Activated naive CD4-positive, alpha-beta T cell treated with anti-CD3 and anti-CD28 coated beads for 36 hours (primary cell): ENCODE measurements at places on chromosomes 12 and 14. TPM values are rescaled to one million over a fixed set of nuclear protein-coding genes. Genes with fewer than 3 reads are reported as not detected.

DNA sequence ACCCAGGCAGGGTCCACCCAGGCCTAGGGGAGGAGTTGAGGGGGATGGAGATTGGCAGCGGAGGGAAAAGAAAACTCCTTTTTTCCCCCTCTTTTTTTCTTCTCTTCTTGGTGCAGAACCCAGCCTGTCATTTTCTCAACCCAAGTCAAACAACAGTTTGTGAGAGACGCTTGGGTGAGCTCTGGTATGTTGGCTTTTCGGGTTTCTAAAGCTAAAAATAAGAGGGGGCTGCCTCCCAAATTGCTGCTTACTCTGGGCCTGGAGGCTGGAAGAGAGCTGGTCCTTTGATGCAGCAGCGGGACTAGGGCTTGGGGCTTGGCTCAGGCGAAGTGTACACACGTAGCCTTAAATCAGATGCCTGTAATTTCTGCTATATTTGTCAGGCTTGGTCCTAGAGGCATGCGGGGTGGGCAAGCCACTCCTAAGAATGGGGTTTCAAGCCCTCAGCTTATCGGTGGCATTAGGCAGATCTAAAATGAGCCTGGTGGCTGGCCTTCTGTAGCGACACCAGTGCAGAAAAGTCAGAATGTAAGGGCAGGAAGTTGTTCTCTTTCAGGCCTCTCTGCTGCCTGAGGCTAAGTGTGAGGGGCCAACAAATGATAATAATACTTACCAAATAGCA is 816 bp upstream of the SLC8A3 start:
- DNase-seq = no peak
- H3K4me1 ChIP-seq = peaks cover 14% of the 10 kb centered on the region
- peak overlapping the region; percentile 70 for H3K4me3 ChIP-seq

GRCh38 chr14:68408680-68409079 is 384.2 kb downstream of the ZFP36L1 start:
- no peak overlapping the region for H3K4me3 ChIP-seq
- H3K27me3 ChIP-seq = no peaks in the 10 kb centered on the region
- DNase-seq = peak; percentile 34
- H3K36me3 ChIP-seq = no peaks in the 10 kb centered on the region

DNA sequence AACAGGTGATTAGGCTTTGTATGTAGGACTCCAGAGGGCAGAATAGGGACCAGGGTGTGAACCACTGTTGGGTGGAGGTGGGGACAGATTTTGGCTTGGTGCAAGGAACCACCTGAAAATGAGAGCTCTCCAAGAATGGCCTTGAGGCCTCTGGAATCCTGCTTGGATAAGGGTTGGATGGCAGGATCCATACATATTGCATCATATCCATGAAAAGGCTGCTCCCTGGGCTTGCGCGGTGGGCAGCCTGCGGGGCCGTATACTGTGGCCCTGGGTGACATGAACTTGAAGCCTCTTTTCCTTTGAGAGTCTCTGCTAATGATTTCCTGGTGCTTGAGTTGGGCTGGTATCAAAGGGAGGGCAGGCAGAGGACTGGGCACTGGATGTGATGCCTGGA is 1.3 kb upstream of the SLC10A1 start:
- H3K4me3 ChIP-seq = no peak overlapping the region
- no peak overlapping the region for H3K27ac ChIP-seq
- no peak for DNase-seq
- H3K27me3 ChIP-seq = peaks cover 2% of the 10 kb centered on the region
- no peaks in the 10 kb centered on the region for H3K36me3 ChIP-seq

- H3K36me3 ChIP-seq = no peaks in the 10 kb centered on the region
- peak overlapping the region; percentile 90 for H3K4me3 ChIP-seq
- no peaks in the 10 kb centered on the region for H3K27me3 ChIP-seq
- H3K4me1 ChIP-seq = peaks cover 22% of the 10 kb centered on the region
- H3K27ac ChIP-seq = peak overlapping the region; percentile 76
- peak; percentile 64 for DNase-seq
Measured at GRCh38 chr12:56007564-56008559, 10.8 kb downstream of the SUOX start.

DNA sequence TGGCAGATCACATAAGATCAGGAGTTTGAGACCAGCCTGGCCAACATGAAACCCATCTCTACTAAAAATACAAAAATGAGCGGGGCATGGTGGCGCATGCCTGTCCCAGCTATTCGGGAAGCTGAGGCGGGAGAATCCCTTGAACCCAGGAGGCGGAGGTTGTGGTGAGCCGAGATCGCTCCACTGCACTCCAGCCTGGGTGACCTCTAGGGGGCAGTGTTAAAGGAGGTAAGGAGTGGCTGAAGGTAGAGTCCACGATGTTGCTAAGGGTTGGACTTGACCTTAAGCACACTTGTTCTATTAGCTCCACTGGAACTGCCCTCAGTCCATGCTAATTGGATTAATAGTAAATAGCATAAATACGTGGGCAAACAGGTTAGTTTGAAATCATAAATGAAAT is 62.4 kb upstream of the PSMC1 start:
- no peak overlapping the region for H3K27ac ChIP-seq
- peaks cover 5% of the 10 kb centered on the region for H3K27me3 ChIP-seq
- peak; percentile 26 for DNase-seq
- H3K36me3 ChIP-seq = no peaks in the 10 kb centered on the region
- no peaks in the 10 kb centered on the region for H3K4me1 ChIP-seq

- H3K4me1 ChIP-seq = no peaks in the 10 kb centered on the region
- no peak for DNase-seq
- no peaks in the 10 kb centered on the region for H3K36me3 ChIP-seq
- no peak overlapping the region for H3K27ac ChIP-seq
- H3K27me3 ChIP-seq = no peaks in the 10 kb centered on the region
- no peak overlapping the region for H3K4me3 ChIP-seq
Measured at GRCh38 chr12:126506426-126507182, 1441.4 kb downstream of the AACS start.

GRCh38 chr14:63203618-63204406 is 431 bp upstream of the RHOJ start:
- H3K36me3 ChIP-seq = no peaks in the 10 kb centered on the region
- H3K4me1 ChIP-seq = no peaks in the 10 kb centered on the region
- H3K27ac ChIP-seq = no peak overlapping the region
- peak; percentile 14 for DNase-seq
- no peak overlapping the region for H3K4me3 ChIP-seq

DNA sequence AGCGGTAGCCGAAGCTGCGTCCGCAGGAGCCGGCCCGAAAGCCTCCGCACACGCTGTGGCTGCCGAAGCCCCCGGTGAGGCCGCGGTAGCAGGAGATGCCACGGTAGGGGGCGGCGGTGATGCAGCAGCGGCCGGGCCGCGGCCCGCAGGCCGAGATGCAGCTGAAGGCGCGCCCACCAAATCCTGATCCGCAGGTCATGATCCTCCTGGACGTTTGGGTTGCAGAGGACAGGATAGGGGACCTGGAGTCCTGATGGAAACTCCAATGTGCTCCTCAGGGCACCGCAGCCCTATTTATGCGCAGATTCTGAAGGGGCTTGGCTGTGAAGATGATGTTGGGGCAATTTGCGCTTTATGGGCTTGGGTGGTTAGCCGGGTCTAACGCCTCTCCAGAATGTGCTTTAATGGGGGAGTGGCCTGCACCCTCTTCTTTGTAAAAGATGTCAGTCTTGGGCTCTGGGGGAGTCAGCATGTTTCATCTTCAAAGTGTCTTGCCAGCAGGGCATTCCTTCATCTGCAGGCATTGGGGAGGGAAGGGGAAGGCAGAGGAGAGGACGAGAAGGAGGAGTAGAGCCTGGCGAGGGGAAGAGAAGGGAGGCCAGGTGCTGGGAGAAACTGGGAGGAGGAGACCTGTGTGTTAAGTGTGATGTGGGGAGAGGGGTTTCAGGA is at the start of gene KRT81:
Gene KRT81, minus strand, starts transcription at position 268 of the 669 bp plus-strand sequence. Its CDS starts 69 bp downstream, at position 199.
- DNase-seq = no peak
- H3K36me3 ChIP-seq = no peaks in the 10 kb centered on the region
- peaks cover 2% of the 10 kb centered on the region for H3K27me3 ChIP-seq
- no peak within 1 kb of the TSS for H3K4me3 ChIP-seq
- H3K27ac ChIP-seq = no peak within 1 kb of the TSS
- H3K4me1 ChIP-seq = peaks cover 7% of the 10 kb centered on the region

GRCh38 chr14:98103705-98104104 is 1168.3 kb downstream of the BCL11B start:
- no peaks in the 10 kb centered on the region for H3K27me3 ChIP-seq
- H3K36me3 ChIP-seq = peaks cover 6% of the 10 kb centered on the region
- peak; percentile 61 for DNase-seq
- H3K4me3 ChIP-seq = no peak overlapping the region
- peaks cover 49% of the 10 kb centered on the region for H3K4me1 ChIP-seq

The SLC10A1 gene
- not detected for total RNA-seq

The PTPRB gene
- not detected for total RNA-seq
